NCI-H1694 (cell line): ENCODE measurements at places on chromosomes 4 and X.

GRCh38 chr4:66639361-66639760 is 905.9 kb downstream of the CENPC start:
- DNase-seq, result no peak

- DNase-seq, result no peak
These were observed 572.0 kb upstream of the PABPC4L start for GRCh38 chr4:134773497-134774000.

DNA sequence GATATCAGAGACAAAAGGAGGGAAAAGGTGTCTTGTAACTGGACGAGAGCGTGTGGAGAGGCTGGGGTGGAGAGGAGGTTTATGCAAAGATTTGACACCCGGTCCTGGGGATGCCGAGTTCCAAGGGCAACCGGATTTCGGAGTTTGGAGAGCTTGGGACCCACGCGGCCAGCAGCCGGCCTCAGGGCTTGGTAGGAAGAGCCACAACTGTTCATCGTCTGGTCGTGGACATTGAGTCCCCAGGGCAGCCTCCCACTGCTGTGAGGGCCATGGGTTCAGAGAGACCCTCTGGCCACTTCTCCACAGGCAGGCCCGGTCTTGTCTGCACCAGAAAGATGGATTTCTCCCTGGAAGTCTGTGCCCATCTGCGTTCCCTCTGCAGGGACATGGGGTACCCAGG is 46.8 kb downstream of the SHOX start:
- DNase-seq, result no peak

- DNase-seq, result no peak
These were observed 10.5 kb downstream of the CD99L2 start for GRCh38 chrX:150887906-150888465.

GRCh38 chr4:158630893-158631292 is 40.8 kb downstream of the C4orf46 start:
- DNase-seq, result no peak

- no peak for DNase-seq
These were observed 307.1 kb downstream of the TEX13A start for GRCh38 chrX:104913348-104913747.

- DNase-seq, result no peak
These were observed 96.8 kb downstream of the FNIP2 start for GRCh38 chr4:158865520-158866177.

DNA sequence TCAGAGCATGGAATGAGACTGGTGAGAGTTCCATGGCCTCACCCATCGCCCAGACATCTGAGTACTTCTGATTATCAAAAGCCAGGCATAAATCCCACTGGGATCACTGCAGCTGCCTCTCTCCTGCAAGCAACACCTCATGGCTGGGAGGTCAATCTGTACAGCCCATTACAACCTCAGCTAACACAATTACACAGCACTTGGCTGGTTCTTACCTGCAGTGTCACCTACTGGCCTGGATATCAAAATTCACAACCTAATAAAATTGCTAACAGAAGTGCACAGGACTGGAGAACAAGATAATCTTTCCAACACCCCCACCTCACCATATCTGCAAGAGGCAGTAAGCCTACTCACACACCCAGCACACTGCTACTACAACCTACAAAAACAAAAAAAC is 341.7 kb upstream of the NDST3 start:
- DNase-seq, result no peak

- DNase-seq, result no peak
These were observed 13.3 kb upstream of the AASDH start for GRCh38 chr4:56400560-56400959.

DNA sequence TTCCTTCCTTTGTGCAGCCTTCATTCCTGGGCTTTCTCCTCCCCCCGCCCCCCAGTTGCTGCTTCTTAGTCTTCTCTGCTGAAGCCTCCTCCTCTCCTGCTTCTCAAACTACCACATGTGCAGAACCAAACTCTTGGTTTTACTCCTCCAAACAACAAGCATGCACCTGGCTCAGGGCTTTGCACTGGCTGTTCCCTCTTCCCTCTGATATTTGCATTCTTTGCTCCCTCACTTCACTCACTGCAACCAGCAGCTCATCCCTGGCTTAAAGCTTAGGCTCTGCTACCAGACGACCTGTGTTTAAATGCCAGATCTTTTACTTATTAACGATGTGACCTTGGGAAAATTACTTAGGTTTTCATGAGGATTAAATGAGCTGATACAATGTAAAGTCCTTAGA is 51.4 kb downstream of the MED28 start:
- DNase-seq, result no peak

DNA sequence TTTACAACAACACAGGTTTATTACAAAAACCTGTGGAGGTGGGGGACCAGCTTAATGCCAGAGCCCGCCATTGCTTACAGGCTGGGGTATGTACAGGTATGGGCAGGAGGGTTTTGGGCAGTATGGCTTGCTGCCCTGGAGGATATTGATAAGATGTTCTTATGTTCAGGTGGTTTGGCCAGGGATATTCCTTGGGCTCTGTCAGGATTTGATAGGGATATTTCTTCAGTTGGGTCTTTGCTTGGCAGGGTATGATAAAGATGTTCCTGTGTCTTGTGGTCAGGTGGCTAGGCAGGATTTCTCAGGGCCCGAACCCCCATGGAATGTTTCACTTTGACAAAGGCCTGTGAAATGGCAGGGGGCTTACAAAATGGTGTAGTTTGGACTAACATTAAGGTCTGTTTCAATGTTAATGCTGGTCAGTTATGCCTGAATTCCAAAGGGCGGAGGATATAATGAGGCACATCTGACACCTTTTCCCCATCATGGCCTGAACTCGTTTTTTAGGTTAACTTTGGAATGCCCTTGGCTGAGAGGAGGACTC is 3.1 kb downstream of the MGST2 start:
- DNase-seq, result no peak

GRCh38 chr4:153538487-153539357 is 72.6 kb downstream of the TMEM131L start:
- DNase-seq, result peak; percentile 15

- DNase-seq, result no peak
These were observed 131.0 kb upstream of the HUWE1 start for GRCh38 chrX:53817548-53817947.

DNA sequence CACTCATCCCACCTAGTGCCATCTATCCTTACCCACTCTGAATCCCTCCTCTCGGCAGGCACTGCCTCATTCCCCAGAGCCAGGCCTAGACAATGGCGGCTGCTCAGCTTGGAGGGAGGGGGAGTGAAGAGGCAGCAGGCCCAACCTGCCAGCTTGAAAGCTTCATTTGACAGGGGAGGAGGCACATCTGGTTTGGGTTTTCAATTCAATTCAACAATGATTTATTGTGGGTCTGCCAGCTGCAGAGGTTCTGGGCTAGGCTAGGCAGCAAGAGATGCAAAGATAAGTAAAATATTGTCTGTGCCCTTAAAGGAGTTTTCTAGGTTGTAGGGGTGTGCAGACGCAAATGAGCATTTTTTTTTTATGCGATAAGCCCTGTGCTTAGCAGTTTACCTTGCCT is 58.5 kb downstream of the RTL9 start:
- DNase-seq, result no peak

GRCh38 chrX:131544218-131544617 is 344 bp downstream of the OR13H1 start:
- no peak for DNase-seq

- no peak for DNase-seq
These were observed 897.3 kb upstream of the TENM3 start for GRCh38 chr4:181345931-181346330.

- no peak for DNase-seq
These were observed 97.8 kb downstream of the WFS1 start for GRCh38 chr4:6367371-6367851.

- no peak for DNase-seq
These were observed 287.6 kb downstream of the PAPSS1 start for GRCh38 chr4:107432451-107432850.

DNA sequence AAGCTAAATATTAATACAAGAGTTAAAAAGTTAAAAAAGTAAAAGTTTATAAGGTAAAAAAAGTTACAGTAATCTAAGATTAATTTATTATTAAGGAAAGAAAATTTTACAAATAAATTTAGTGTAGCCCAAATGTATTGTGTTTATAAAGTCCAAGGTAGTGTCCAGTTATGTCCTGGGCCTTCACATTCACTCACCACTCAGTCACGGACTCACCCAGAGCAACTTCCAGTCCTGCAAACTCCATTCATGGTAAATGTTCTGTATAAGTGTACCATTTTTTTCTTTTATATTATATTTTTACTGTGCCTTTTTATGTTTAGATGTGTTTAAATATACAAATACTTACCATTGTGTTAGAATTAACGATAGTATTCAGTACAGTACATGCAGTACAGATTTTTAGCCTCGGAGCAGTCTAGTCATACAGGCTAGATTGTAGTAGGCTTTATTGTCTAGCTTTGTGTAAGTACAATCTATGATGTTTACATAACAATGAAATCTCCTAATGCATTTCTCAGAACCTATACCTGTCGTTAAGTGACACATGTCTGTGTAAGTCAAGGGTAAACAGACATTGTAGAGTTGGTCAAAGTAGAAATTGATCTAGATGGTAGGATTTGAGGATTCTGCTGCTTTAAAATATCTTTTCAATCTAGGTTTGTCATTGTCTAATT is 197.7 kb downstream of the GC start:
- DNase-seq, result no peak

GRCh38 chr4:35459045-35459444 is 785.3 kb downstream of the ARAP2 start:
- no peak for DNase-seq

DNA sequence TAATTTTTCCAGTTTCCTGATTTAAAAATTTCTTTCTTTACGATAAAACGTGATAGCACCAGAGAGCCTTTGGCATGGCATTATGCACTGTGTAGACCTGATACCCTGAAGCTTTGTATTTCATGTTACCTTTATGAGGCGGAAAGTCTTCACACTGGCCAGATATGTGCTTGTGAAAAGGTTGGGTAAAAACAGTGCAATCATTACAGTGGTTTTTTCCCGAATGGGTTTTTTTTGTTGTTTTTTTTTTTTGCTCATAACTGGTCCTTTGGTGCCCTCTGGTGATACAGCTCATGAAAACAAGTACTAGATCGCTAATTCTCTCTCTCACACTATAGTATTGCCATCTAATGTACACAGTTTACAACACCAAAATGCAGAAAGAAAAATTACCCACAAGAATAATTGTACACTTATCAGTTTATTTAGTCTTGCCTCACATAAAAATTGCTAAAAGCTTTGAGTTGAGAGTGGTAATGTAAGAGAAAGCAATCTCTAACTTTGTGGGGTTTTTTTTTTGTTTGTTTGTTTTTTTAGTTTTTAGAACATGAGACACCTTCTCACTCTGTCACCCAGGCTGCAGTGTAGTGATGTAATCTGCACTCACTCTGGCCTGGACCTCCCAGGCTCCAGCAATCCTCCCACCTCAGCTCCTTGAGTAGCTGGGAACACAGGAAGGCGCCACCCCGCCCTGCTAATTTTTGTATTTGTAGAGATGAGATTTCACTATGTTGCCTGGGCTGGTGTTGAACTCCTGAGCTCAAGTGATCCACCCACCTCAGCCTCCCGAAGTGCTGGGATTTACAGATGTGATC is 21.3 kb downstream of the SPCS3 start:
- peak; percentile 25 for DNase-seq

GRCh38 chr4:5964030-5964429 is 54.2 kb downstream of the C4orf50 start:
- no peak for DNase-seq

DNA sequence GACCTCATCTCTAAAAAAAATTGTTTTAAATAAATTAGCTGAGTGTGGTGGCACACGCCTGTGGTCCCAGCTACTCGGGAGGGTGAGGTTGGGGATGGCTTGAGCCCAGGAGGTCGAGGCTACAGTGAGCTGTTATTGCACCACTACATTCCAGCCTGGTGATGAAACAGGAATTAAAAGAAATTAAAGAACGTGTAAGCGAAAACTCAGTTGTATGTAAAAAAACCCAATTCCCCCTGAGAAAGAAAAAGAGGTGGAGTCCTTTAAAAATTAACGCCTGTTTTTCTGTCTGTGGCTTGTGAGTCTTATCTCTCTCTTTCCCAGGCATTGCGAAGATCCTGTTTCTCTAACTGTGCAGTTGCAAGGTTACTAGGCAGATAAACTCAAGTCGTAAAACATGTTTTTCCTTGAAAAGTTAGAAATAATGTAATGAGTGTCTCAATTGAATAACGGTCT is 22.1 kb downstream of the EPGN start:
- DNase-seq, result no peak

- DNase-seq, result no peak
These were observed 1039.1 kb upstream of the TENM3 start for GRCh38 chr4:181204109-181204508.

GRCh38 chrX:109830157-109830703 is 97.2 kb upstream of the ACSL4 start:
- DNase-seq, result no peak

GRCh38 chr4:128516301-128516969 is 228.8 kb upstream of the PGRMC2 start:
- DNase-seq, result no peak

DNA sequence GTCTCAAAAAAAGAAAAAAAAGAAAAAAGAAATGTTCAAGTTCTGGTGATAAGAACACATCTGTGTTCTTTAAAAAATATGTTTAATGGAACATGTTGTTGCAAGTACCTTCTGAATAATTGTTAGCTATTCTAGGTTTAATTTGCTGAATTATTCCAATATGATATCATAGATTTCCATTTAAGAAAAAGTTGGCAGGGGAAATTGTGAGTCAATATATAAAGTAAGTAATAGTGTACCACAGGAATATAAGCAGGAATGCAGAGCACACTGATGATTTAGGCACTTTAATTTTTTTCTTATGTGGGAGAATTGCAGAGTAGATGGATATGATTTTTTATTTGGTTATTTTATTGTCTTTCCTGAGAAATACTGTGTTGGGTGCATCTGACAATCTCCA is 190.7 kb downstream of the RPA4 start:
- no peak for DNase-seq

GRCh38 chr4:31272331-31273061 is 552.3 kb downstream of the PCDH7 start:
- DNase-seq, result no peak

- DNase-seq, result peak; percentile 24
These were observed 408.2 kb downstream of the SMARCA1 start for GRCh38 chrX:129115104-129115503.

- no peak for DNase-seq
These were observed 34.3 kb downstream of the NALF2 start for GRCh38 chrX:69538321-69538876.

GRCh38 chr4:125739760-125740159 is 425.0 kb downstream of the FAT4 start:
- DNase-seq, result no peak

DNA sequence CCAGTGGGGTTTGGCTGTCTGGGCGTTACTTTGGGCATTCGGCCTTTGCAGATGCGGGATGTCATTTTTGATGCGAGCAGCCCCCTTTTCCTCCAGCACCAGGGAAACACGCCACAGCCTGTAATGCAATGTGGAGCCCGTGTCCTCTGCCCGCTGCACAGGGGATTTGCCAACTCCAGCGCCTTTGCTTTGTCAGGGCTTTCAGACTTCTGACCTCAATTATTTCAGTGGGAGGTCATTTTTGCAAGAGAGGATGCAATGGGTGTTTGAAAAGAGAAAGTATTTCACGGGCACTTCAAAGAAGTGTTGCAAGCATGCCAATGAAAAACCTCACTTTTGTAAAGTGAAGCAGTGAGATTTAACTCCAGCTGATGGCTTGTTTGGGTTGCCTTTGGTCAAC is 11.5 kb downstream of the CLCN4 start:
- DNase-seq, result no peak
